ENCODE measurements at places on chromosomes 13 and 19.
A peak's percentile ranks its signal among the peaks of the same experiment; 100 is the strongest.

- DNase-seq = no peak
Observed at GRCh38 chr13:64959276-64959675, 2270.9 kb downstream of the PCDH9 start.

GRCh38 chr19:29714371-29714952 lies 599 bp downstream of the C19orf12 start:
- no peak for DNase-seq

DNA sequence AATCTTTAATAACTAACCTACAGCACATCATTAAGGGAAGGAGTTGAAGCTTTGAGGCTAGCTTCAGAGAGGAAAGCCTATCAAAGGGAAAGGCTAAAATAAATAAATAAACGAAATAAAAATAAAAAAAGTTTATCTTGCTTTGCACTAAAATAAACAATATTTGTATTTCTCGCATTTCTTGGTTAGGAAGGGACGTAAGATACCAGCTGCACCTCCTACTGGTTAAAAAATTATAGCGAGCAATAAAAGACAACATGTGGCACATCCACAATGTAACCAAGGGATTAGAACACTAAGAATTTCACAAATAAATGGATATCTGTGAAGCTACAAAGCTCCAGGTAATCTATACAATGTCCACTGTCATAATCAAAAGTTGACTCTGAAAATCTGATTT lies 194.5 kb downstream of the DACH1 start:
- DNase-seq = no peak

- DNase-seq = no peak
Observed at GRCh38 chr19:41339936-41340335, 13.8 kb downstream of the TGFB1 start.

GRCh38 chr13:24834902-24835510 lies 71.0 kb downstream of the RNF17 start:
- DNase-seq = no peak

- no peak for DNase-seq
Observed at GRCh38 chr13:112653071-112653470, 36.8 kb upstream of the ATP11A start.

- DNase-seq = no peak
Observed at GRCh38 chr19:46736531-46737297, 9.1 kb upstream of the FKRP start.

- DNase-seq = no peak
Observed at GRCh38 chr13:107534548-107534947, 680.8 kb downstream of the LIG4 start.

GRCh38 chr13:40232311-40233040 lies 434.0 kb downstream of the FOXO1 start:
- no peak for DNase-seq

- DNase-seq = no peak
Observed at GRCh38 chr19:10858204-10858828, 10.1 kb downstream of the C19orf38 start.

DNA sequence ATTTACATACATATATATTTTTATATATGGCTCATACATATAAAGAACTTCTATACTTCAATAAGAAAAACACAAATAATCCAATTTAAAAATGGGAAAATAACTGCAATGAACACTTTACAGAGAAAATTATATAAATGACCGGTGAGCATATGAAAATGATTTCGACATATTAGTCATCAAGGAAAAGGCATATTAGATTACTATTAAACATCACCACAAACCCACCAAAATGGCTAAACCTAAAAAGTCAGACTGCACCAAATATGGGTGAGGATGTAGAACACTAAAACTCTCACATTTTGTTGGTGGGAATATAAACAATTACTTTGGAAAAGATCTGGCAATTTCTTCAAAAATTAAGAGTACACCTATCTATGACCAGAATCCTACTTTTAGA lies 316.2 kb downstream of the ENOX1 start:
- DNase-seq = no peak

GRCh38 chr19:44280916-44281315 lies 21.2 kb downstream of the ZNF233 start:
- no peak for DNase-seq

GRCh38 chr13:112804374-112804773 lies 114.5 kb downstream of the ATP11A start:
- DNase-seq = no peak

DNA sequence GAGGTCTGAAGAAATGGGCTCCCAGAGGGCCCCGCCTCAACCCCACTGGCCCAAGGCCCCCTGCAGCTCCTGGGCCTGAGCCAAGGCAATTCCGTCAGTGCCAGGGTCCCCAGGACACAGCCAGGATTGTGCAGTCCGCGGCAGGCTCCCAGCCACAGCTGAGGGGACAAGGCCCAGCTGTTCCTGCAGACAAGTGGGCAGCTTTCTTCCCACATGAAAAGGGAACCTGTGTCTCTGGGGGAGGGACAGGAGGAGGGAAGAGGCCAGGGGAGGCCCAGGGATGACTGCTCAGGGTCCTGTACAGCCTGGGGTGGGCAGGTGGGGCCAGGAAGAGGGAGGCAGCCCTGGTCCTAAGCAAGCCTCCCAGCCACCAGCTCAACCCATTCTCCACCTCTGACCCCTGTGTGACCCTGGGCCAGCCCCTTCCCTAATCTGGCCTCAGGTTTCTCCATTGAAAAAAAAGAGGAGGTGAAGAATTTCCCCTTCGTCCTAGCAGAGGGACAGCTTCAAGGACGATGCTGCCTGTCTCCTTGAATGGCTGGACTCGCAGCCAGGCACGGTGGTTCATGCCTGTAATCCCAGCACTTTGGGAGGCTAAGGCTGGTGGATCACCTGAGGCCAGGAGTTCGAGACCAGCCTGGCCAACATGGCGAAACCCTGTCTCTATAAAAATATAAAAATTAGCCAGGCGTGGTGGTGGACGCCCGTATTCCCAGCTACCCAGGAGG lies 20.5 kb upstream of the VSTM2B start:
- no peak for DNase-seq

GRCh38 chr13:112744168-112745021 lies 54.6 kb downstream of the ATP11A start:
- DNase-seq = no peak

GRCh38 chr13:110108348-110109139 lies 198.4 kb downstream of the COL4A1 start:
- peak; percentile 92 for DNase-seq

DNA sequence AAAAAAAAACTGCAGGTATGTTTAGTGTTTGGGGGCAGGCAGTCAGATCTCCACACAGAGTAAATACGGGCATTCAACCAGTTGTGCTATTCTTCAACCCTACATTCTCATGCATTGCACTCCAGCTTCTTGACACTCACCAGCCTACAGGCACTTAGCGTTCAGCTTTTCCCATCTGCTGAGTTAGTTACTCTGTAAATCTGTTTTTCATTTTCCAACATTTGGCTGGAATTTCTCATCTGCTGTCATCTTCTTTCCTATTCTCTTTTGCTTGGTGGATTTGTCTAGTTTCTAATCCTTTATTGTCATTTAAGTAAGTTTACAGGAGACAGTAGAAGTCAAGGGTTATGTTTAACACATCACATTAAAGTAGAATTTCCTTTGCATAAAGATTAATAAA lies 1318.9 kb downstream of the OLFM4 start:
- no peak for DNase-seq

DNA sequence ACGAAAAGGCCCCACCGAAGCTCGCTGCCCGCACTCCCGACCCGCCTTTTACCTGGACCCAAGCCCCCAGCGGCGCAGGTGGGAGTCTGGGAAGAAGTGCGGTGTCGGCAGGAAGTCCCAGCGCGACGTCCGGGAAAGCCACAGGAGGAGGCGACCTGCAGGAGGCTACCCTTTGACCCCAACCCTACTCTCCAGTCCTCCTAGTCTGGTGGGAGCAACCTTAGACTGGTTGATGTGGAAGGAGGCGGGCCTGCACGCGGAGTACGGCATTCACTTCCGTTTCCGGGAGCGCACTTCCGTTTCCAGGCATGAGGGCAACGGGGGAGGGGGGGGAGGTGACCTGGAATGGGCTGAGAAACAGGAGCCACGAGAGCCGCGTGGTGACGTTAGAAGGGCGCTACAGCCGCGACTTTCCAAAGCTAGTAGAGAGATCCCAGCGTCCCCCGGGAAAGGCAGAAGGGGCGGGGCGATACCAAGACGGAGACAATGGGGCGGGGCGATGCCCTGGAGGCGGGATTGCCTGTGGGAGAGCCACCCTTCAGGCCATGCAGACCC lies 28.5 kb downstream of the ZNF266 start:
- peak; percentile 90 for DNase-seq

GRCh38 chr19:56885173-56885985 lies 44.9 kb upstream of the PEG3 start:
- DNase-seq = no peak

DNA sequence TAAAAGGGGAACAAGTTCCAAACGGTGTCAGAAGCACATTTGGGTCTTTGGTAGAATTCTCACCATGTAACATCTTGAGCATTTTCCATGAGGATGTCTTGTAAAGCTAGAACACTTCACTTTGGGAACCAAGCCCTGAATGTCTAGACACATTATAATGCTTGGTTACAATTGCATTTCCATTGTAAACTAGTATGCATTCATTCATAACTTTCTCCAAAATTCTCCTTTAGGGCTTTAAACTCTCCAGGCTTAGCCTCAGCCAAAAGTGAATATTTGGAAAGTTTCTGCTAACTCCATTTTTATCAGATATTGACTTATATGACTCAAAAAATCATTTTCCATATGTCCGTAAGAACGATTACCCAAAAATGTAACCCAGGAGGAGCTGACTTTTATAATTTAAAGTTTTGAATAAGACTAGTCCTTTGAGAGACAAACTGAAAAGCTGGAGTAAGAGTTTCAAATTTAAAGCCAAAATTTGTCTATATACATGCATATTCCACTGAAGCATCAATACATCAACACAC lies 1170.4 kb downstream of the EFNB2 start:
- no peak for DNase-seq

- no peak for DNase-seq
Observed at GRCh38 chr13:49235856-49236431, 11.8 kb upstream of the CDADC1 start.

DNA sequence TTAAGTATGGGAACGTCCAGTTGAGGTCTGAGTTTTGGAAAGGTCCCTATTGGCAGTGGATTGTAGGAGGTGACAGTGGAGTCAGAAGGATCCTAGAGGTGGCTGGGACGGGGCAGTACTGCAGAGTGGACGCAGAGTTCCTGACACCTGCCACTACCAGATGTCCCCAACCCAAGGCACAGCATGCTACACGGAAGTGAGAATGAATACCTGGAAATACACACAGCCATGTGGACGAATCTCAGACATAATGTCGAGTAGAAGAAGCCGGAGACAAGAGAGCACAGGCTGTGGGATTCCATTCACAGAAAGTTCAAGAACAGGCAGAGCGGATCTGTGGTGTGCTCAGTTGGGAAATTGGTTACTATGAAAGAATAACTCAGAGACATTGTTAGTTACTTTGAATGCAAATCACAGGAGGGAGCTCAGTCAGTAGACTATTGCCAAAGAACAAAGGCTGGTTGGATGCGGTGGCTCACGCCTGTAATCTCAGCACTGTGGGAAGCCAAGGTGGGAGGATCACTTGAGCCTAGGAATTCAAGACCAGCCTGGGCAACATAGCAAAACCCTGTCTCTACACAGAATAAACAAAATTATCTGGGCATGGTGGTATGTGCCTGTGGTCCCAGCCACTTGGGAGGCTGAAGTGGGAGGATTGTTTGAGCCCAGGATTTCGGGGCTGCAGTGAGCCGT lies 37.4 kb downstream of the RYR1 start:
- no peak for DNase-seq

- no peak for DNase-seq
Observed at GRCh38 chr19:40642757-40643305, 41.7 kb downstream of the LTBP4 start.

GRCh38 chr13:96982672-96983071 lies 11.6 kb downstream of the OXGR1 start:
- no peak for DNase-seq

DNA sequence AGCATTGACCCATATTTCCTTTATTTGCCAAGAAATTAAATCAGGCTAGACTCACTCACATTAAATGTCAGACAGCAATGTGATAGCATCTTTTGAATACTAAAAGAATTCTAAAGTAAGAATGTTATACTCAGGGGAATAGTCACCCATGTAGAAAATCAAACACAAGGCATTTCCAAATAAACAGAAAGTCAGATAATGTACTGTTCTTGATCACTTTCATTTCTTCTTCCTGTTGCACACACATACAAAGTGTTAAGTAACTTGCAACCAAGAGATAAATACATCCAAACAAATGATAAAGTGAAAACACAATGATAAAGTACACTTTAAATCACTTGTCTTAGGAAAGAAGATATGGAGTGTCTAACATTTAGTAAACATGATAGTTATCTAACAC lies 1366.6 kb upstream of the MIR17HG start:
- no peak for DNase-seq

DNA sequence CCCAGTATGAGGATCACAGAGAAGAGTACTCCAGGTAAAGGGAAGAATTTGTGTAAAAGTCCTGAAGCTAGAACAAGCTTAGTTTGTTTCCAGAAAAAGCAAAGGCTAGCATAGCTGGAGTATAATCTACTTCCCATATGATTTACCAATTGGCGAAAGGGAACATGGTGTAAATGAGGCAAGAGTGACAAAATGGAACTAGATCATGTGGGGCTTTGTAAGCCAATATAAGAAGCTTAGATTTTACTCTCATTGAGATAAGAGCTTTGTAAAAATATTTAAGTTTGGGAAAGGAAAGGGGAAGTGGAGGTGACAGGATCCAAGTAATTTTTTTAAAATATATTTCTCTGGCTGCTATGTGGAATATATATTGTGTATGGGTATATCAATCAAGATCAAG lies 234.9 kb downstream of the KCTD12 start:
- no peak for DNase-seq

DNA sequence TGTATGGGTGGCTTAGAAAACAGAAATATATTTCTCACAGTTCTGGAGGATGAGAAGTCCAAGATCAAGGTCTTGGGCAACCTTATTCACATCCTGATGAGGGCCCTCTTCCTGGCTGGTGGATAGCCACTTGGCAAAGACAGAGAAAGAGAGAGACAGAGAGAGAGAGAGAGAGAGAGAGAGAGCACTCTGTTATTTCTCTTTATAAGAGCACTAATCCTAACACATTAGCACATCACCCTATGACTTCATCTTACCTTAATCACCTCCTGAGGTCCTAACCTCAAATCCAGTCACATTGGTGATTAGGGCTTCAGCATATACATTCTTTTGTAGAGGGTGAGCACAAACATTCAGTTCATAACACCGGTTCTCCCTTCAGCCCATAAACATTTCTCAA lies 430.3 kb downstream of the EFNB2 start:
- DNase-seq = no peak

- no peak for DNase-seq
Observed at GRCh38 chr19:19078801-19079200, 15.0 kb downstream of the SLC25A42 start.

GRCh38 chr13:50283017-50283416 lies 267.8 kb downstream of the KCNRG start:
- DNase-seq = no peak

Data from T1000 (cell line).